ENCODE measurements at places on chromosomes 12 and 14.

DNA sequence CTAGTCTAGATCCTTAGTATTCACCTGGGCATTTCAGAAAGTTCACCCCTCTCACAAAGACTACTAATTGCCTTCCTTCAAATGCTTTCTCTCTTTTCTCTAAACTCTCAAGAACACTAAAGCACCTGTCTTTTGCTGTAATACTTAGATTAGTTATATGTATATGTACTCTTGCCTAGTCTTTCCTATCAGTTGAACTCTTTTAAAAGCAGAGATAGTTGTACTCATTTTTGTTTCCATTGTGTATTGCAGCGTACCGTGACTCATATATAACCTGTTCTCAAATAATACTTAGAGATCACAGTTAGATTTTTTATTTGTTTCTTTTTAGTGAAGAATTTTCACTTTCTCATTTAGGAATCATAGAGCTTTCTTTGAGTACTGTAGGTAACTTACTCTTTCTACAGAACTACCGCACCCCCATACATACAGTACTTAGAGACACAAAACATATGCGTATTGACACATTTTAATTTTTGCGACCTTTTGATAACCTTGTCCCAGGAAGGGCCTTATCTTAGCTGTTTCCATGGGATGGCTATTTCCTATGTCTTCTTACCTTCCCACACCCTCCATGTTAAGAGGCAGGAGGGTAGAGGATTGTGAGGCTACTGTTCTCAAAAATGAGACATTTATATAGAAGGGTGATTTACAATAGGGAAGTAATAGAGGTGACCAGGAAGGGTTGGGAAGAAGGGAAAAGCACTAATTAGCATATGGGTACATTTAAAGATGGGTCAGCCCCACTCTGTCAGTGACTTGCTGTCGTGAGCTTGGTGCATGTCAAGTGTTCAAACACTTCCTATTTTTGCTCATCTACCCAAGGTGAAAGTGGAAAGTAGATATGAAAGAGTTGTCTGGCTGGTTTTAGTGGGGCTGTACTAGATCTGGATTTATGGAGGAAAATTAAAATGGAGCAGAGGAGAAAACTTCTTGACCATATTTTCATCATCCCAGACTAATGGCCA lies 74.3 kb downstream of the PLEKHA5 start:
- no peak for DNase-seq

DNA sequence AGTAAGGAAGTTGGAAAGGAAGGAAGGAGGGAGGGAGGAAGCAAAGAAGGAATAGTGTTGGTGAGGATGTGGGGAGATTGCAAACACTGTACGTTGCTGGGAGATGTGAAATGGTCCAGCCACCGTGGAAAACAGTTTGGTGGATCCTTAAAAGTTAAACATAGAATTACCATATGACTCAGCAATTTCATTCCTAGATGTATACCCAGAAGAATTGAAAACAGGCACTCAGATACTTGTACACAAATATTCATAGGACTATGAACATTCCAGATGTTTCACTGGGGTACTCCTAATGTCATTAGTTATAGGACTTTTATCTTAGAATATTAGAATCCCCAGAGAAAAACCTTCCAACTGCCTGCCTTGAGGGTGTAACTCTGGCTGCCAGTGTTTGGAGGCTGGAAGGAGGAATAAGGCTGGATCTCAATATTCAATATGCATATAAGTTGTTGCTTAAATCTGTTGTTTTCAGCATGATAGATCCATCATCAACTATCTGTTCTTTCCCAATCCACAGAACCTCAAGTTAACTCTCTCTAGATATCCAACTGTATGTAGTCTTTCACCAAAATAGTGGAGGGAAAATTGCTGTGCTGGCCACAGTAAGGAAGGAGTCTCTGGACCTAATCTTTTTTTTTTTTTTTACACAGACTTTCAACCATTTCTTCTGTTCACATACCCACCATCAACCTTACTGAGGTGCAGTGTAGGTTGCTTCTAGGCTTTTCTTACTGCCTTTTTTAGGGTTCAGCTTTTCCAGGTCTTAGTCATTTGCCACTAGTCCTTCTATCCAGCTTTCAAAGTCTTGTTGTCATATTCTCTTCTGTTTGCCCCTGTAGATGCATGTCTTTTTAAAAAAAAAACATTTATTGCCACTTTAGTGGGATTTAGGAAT lies 94.5 kb downstream of the DNAI7 start:
- DNase-seq = no peak

DNA sequence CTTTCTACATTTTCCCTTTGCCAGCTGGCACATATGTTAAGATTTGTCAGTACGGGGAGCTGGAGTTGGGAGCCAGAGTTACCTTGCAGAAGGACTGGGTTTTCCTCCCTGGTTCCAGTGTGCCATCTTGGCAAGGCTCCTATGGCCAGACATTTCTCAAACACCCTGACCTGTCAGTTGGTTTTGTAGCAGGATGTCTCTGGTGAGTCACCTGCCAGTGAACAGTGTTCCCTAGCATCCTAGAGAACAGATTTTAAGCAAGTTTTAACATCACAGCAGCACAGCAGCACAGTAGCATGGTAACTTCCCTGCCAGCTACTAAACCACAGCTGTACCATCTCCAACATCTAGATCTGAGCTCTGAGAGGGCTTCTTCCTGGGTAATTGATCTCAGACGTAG lies 26.2 kb upstream of the KTN1 start:
- DNase-seq = no peak

GRCh38 chr12:28130625-28131598 lies 59.3 kb upstream of the CCDC91 start:
- DNase-seq = no peak

DNA sequence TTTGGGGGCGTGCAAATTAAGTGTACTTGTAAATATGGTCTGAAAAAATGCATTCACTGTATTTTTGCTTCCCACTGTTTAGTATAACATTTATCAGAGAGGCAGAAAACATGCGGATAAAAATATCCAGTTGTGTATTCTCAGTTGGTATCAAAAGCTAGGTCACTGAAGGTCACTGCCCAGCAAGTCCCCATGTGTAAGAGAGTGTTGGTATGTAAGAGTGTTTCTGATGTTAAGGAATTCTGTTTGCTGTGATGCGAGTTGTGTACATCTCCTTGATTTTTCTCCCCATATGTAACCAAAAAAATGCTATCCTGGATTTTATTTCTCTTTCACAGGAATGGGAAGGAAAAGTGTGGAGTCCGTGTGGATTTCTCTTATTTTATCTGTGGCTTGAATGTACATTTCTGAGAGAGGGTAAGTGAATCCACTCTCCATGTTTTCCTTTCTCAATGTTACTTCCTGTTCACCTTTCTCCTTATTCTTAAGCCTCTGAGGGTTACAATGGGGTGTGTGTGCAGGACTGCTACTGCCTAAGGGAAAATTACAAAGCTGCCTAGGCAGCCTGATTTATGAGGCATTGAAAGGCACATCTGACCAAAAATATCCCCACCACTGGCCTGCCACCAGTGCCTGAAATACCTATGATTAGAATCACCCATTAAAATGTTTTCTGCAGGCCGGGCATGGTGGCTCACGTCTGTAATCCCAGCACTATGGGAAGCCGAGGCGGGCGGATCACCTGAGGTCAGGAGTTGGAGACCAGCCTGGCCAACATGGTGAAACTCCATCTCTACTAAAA lies 97.9 kb upstream of the USP44 start:
- DNase-seq = no peak

DNA sequence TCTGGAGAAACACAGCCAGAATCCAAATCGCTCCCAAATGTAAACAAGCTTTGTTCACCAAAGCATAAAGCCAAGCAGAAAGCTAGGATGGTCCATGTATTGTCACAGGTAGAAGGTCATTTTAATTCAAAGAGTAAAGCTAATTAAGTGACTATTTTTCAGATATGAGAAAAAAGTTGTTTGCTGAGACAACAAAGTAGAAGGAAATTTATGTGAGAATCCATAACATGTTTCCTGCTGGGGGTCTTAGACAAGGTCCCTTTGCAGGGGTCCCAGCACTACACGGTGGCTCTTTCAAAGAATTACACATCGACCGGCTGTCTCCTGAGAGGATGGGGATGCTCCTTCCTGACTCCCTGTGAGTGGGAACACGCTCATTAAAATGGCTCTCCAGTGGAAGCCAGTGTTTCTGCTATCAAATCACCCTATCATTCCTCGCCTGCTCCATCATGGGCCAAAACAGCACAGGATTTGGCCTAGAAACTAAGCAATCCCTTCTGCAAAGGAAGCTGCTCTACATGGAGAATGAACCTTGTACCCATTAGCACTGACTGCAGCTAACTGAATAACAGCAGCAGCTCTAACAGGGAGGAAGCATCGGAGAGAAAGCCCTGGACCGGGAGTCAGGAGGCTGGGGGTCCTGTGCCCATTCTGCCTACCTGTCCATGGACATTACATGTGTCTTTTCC lies 175.3 kb downstream of the STXBP6 start:
- DNase-seq = no peak

DNA sequence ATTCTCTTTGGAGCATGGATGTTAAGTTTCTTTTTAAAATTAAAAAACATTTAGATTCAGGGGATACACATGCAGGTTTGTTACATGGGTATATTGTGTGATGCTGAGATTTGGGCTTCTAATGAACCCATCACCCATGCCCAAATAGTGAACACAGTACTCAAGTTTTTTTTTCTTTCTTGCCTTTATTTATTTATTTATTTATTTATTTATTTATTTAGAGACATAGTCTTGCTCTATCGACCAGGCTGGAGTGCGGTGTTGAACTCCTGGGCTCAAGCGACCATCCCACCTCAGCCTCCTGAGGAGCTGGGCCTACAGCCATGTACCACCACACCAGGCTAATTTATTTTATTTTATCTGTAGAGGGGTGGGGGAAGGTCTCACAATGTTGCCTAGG lies 2.2 kb upstream of the NCKAP1L start:
- DNase-seq = no peak

GRCh38 chr14:104912053-104912452 lies 12.6 kb upstream of the PLD4 start:
- no peak for DNase-seq

All from stimulated activated CD8-positive, alpha-beta memory T cell treated with anti-CD3 and anti-CD28 coated beads, Interleukin-15, amount 100 ng/mL, for 48 hours (primary cell).